ENCODE measurements at places on chromosomes 6 and 20. TPM values are rescaled to one million over a fixed set of nuclear protein-coding genes. Genes with fewer than 3 reads are reported as not detected.

DNA sequence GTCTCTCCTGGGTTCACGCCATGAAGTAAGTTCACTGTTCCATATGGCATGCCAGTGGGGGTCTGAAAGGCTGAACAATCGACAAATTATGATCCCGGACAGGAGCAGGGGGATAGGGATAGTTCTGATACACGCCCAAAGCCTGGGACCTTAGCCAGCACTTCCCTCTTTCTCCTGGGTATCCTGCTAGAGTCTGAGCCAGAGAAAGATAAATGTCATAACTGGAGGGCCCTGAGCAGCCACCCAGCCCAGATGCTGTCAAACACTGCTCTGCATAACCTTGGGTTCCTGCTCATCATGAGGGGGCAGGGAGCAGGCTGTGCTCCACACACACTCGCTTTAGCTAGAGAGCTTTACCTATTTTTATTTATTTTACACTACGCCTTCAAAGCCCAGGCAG is 12.3 kb downstream of the EDEM2 start:
- DNase-seq: no peak

- DNase-seq: no peak
Observed at GRCh38 chr20:2602046-2602735, 50.2 kb upstream of the NOP56 start.

FOXA2 gene
- not detected for polyA plus RNA-seq

PLA2G7 gene
- 2.6 TPM for polyA plus RNA-seq

DNA sequence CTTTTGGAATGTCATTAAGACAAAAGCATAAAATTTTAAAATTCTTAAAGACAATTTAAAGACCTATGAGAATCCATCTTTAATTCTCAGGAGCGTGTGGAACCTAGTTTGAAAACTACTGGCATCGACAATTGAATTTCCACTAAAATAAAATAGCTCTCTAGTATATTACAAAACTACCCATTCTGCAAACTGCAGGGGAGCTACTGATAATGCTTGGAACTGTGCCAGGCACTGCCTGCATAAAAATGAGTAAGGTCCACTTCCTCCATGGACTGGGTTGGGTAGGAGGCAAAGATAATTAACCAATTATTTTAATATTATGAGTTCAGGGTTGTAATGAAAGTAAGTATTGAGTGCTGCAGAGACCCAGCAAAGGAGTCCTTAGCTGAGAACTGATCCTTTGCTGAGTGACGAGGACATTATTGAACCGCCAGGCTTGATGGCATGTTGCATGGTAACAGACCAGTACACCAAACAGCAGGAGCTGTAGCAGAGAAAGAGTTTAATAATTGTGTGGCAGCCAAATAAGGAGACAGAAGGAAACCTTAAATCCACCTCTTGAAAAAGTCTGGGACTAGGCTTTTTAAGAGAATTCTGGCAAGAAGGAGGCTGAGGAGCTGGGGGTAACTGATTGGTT is 261.3 kb downstream of the ESR1 start:
- no peak for DNase-seq

DNA sequence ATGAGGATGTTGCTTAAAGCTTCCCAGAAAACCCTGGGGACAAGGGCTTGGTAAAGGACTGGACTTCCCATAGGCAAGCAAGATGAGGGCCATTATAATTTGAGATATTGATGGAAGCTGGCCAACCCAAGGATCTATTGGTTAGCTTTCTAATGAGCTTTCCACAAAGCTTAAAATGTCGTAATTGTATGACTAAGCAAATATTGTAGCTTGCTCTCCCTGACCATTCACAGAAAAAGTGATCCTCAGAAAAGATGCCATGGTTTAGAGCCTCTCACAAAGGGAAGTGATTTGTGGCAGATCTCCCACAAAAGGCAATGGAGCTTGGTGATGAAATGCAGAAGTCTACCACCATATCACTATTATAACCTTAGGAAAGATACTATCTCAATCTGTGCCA is 13.6 kb downstream of the IL17F start:
- DNase-seq: no peak

CYP39A1 gene
- polyA plus RNA-seq: 9.3 TPM

- no peak for DNase-seq
Observed at GRCh38 chr20:45867136-45867818, 9.9 kb downstream of the ZSWIM3 start.

LKAAEAR1 gene
- polyA plus RNA-seq: 0.34 TPM

BMP6 gene
- 7.9 TPM for polyA plus RNA-seq

DBNDD2 gene
- 27.0 TPM for polyA plus RNA-seq

SAMD10 gene
- 6.6 TPM for polyA plus RNA-seq

- no peak for DNase-seq
Observed at GRCh38 chr6:68639826-68640490, 4.9 kb downstream of the ADGRB3 start.

DNA sequence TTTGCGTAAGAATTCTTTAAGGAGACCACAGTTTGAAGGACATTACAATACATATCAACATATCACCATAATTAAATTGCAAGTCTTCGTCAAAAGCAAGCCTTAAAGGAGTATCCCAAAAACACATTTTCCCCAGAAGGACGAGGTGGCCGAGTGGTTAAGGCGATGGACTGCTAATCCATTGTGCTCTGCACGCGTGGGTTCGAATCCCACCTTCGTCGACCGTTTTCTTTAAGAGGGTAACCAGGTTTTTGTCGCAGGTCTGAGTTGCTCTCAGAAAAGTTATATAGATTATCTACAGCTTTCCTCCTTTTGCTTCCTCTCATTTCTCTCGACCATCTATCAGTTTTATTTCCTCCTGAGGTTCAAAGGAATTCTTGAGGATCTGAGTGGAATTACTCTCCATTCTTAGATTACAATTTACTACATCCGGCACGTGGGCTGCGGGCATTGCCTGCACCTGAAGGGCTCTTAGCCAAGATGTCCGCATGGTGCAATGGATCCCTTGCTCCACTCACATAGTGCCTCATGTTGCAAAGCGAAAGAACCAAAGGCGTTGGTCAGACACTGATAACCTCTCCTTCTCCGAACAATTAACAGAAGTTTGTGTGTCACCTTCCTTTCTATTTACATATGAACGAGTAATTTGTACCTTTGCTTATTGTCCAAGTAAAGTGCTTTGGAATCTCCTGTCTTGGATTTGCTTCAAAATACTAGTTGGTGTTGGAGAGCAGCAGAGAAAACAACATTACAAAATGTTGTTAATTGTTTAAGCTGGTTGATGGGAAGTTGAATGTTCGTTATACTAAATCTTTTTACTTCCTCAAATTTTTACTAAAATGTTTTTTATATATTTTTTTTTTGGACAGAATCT is 14.0 kb downstream of the POM121L2 start:
- no peak for DNase-seq

GRCh38 chr20:32702706-32703425 is 29.1 kb upstream of the C20orf203 start:
- no peak for DNase-seq

GRCh38 chr6:148887181-148887580 is 140.4 kb downstream of the UST start:
- no peak for DNase-seq

DNA sequence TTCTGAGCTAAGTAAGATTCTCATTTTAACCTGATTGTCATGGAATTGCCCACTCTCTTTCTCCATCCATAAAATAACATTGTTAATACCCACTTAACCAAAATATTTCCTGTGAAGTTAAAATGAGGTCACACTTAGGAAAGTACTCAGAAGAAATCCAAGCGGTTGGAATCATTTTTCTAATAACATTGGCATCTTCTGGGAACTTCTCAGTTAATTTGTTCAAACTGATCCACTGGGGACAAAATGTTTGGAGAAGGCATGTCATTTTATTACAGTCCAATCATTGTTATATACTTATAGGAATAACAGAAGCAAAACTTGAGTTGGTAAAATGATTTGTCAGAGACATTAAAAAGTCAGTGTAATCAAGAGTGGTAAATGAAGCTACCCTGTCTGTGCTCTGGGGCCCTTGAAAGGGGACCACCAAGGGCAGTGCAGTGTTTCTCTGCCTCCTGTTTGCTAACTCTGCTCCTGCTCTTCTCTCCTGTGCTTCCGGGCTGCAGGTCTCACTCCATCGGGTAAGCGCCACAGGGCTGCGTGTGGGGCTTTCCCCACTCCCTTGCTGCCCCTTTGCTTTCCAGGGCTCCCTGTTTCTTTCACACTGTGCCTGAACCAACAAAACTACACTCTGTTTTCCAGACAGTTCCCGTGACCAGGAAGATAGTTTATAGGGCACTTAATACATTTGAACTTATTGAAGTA is 50.1 kb downstream of the HDDC2 start:
- no peak for DNase-seq

GRCh38 chr20:3483309-3483708 is 12.5 kb downstream of the ATRN start:
- DNase-seq: no peak

GRCh38 chr20:14491436-14491835 is 154.0 kb upstream of the FLRT3 start:
- no peak for DNase-seq

- no peak for DNase-seq
Observed at GRCh38 chr20:62918147-62918546, 8.2 kb downstream of the DIDO1 start.

DEFB110 gene
- polyA plus RNA-seq: not detected

SIRPB2 gene
- polyA plus RNA-seq: 0.32 TPM

- DNase-seq: no peak
Observed at GRCh38 chr6:33172688-33173534, 19.4 kb downstream of the COL11A2 start.

GRCh38 chr6:10847684-10848083 is 9.3 kb upstream of the MAK start:
- DNase-seq: no peak

GRCh38 chr20:24695529-24696225 is 226.2 kb downstream of the SYNDIG1 start:
- DNase-seq: no peak

- DNase-seq: no peak
Observed at GRCh38 chr20:18007534-18008292, 38.9 kb downstream of the MGME1 start.

SEMG1 gene
- polyA plus RNA-seq: not detected

CSNK2B gene
- 239 TPM for polyA plus RNA-seq

- DNase-seq: no peak
Observed at GRCh38 chr6:128731249-128732165, 151.4 kb upstream of the LAMA2 start.

GRCh38 chr6:3381233-3381921 is 75.5 kb downstream of the SLC22A23 start:
- no peak for DNase-seq

CLPSL1 gene
- 1.8 TPM for polyA plus RNA-seq
